ENCODE measurements at places on chromosomes 1 and 21.

DNA sequence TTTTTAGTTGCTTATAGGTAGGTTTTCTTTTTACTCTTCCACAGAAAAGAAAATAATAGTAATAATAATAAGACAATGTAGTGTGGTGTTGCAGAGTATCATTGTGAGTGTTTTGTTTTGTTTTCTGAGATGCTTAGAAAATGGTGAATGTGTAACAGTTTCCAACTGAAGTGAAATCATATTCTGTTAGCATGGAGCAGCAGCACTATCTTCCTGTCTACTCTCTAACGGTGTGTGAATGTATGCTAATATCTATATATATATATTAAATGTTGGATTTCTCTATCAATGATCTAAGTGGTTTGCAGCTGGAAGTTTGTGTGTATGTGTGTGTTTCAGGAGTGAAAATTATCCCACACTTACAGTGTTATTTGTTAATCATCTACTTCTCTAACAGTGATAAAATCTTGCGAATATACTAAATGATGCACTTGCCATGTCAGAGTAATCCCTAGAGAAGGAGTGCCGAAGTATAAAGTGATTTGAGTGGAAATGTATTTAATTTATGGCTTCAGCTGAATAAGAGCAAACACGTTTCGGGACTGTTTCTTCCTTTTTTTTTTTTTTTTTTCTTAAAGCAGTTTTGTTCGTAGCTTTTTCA is 377 bp downstream of the SAMD13 start:
- no peak for DNase-seq

- peak; percentile 76 for DNase-seq
These were observed 7.5 kb downstream of the PRXL2B start for GRCh38 chr1:2594001-2594640.

DNA sequence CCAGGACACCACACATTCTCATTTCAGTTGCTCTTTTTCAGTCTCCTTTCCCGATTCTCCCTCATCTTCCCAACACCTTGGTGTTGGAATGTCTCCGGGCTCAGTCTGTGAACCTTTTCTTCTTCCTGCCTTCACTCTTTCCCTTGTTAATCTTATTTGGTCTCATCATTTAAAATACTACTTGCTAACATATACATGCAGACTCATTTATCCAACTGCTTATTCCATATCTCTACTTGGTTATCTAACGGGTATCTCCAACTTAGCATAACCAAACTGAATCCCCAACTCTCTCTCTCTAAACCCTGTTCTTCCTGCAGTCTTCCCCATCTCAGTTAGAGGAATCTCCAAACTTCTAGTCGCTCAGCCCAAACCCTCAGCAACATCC is 26.2 kb downstream of the RAB3B start:
- no peak for DNase-seq

DNA sequence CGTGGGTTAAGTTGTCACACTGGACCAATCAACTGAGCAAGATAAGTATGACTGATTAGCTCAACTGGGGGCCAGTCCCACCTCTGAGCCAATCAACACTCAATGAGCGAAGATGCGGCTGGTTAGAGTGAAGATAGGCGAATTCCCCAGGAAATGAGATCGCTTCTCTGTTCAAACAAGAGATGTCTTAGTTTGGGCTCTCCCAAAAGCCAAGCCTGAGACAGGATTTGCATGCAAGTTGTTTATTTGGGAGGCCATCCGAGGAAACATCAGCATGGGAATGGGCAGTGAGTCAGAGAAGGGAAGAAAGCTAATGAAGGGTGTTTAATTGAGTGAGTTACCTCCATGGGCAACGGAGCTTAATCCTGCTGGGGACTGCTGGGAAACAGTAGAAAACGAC is 4.9 kb upstream of the GJB5 start:
- DNase-seq: no peak

GRCh38 chr1:167094690-167095089 is 815 bp downstream of the STYXL2 start:
- no peak for DNase-seq

DNA sequence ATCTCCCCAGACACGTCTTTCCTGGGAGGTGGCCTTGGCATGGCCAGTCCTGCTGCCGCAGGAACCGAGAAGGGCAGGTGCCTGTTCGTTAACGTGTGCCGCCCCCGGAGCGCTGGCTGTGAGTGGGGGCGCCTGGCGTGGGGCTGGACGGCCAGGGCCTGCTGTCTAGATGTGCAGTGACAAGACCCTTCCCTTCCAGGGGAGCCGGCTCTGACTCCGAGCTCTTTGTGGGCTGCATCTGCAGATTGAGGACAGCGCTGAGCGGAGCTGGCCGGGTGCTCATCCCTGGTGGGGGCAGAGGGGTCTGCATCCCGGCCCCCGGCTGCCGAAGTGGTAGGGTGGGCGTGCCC is 13.0 kb downstream of the COL18A1 start:
- no peak for DNase-seq

- no peak for DNase-seq
These were observed 177.0 kb downstream of the SIPA1L2 start for GRCh38 chr1:232452736-232453440.

- no peak for DNase-seq
These were observed 128.5 kb downstream of the ZNF281 start for GRCh38 chr1:200281201-200281835.

GRCh38 chr1:81505831-81506230 is 294.9 kb upstream of the ADGRL2 start:
- DNase-seq: no peak

- no peak for DNase-seq
These were observed 2.7 kb downstream of the DENND2D start for GRCh38 chr1:111197598-111198284.

- no peak for DNase-seq
These were observed 5.8 kb upstream of the RAP1GAP start for GRCh38 chr1:21674957-21675356.

Data from RWPE2 (cell line).